ENCODE measurements at places on chromosomes 6 and 20. TPM values are rescaled to one million over a fixed set of nuclear protein-coding genes. Genes with fewer than 3 reads are reported as not detected.

The DEK gene
- 154 TPM for total RNA-seq

The SIRPB2 gene
- total RNA-seq: not detected

The PSORS1C1 gene
- total RNA-seq: 0.66 TPM

The SLC17A2 gene
- not detected for total RNA-seq

The BMP2 gene
- 15.9 TPM for total RNA-seq

The DOK5 gene
- total RNA-seq: 16.9 TPM

The ARFGEF2 gene
- total RNA-seq: 30.8 TPM

The MOG gene
- total RNA-seq: not detected

The PRND gene
- not detected for total RNA-seq
